GM20000 (cell line): ENCODE measurements at places on chromosomes 12 and 14.

DNA sequence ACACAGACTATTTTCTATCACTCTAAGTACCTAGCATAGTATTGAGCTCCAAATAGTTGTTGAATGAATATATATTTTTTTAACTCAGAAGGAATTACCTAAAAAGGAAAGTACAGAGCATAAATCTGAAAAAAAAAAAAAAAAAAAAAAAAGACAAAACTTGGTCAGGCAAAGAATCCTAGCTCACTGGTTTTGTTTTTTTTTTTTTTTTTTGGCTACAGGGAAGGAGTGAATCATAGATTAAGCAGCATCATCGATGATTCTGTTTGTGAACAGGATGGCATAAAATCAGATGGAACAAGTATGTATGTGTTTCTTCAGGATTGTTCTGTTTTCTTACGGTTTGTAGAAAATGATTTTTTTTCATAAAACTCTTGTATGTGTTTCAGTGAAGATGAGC is 66.1 kb upstream of the BCAT1 start:
- no peak for DNase-seq

GRCh38 chr12:97275256-97275655 is 187.3 kb upstream of the RMST start:
- no peak for DNase-seq

- DNase-seq: no peak
Measured at GRCh38 chr14:68320495-68320894, 472.4 kb downstream of the ZFP36L1 start.

GRCh38 chr12:130572553-130572952 is 143.5 kb downstream of the RIMBP2 start:
- DNase-seq: no peak
